ENCODE measurements at places on chromosomes 12 and 14.

DNA sequence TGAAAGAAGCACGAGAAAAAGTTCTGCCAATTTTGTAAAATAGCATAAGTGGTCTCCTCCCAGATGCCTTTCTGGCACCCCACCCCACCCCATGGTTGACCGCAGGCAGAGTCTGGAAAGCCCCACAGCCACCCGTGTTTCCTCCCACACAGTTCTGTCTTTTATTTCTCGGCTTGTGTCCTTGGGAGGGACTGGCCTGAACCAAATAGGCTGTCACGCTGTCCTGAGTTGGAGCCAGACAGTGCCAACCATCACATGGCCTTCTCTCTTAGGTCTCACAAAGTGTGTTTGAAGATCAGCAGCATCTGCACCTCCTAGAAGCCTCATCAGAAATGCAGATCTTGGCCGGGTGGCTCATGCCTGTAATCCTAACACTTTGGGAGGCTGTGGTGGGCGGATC is 10.2 kb upstream of the LTA4H start:
- peak; percentile 6 for DNase-seq

- DNase-seq = no peak
Observed at GRCh38 chr12:1533205-1533601, 61.2 kb downstream of the FBXL14 start.

GRCh38 chr12:27817766-27818165 is 37.7 kb upstream of the MANSC4 start:
- DNase-seq = no peak

- no peak for DNase-seq
Observed at GRCh38 chr14:87944987-87945604, 47.9 kb downstream of the GALC start.

DNA sequence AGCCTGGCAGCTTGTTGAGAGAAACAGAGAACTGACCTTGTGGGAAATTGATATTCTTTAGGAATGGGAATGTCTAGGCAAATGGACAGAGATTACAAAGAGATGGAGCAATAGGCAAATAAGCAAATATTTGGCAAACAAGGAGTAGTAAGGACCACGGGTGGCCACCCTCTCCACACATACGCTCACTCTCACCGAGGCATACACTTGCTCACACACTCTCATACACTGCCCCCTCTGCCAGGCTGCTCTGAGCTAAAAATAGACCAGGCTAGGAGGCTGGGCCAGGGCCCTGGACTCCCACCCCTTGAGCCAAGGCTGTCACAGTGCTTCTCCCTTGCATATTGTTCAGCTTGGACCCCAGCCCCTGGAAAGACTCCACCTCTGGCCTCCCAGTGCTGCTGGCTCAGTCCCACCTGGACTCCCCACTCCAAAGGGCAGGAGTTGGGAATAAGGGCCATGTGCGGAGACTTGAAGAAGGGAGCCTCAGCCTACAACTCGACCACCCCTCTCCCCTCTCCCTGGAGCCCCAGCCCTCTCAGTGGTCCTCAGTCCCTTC is 1.1 kb downstream of the PPP1R1A start:
- no peak for DNase-seq

GRCh38 chr14:30657606-30658163 is 35.6 kb downstream of the SCFD1 start:
- no peak for DNase-seq

GRCh38 chr14:95585953-95586620 is 51.2 kb downstream of the GLRX5 start:
- DNase-seq = no peak

DNA sequence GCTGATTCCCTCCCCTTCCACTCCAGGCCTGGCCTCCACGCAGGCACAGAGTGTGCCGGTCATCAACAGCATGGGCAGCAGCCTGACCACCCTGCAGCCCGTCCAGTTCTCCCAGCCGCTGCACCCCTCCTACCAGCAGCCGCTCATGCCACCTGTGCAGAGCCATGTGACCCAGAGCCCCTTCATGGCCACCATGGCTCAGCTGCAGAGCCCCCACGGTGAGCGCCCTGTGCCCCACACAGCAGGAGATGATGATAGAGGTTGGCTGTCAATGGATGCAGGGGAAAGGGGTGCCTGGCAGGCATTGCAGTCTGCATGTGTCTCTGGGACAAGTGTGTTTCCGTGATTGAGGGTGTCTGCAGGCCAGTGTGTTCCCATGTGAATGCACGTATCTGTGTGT is 18.8 kb downstream of the C12orf43 start:
- DNase-seq = no peak

GRCh38 chr12:33054371-33054770 is 157.8 kb upstream of the PKP2 start:
- DNase-seq = no peak

- DNase-seq = no peak
Observed at GRCh38 chr14:41167040-41167439, 439.6 kb upstream of the LRFN5 start.

DNA sequence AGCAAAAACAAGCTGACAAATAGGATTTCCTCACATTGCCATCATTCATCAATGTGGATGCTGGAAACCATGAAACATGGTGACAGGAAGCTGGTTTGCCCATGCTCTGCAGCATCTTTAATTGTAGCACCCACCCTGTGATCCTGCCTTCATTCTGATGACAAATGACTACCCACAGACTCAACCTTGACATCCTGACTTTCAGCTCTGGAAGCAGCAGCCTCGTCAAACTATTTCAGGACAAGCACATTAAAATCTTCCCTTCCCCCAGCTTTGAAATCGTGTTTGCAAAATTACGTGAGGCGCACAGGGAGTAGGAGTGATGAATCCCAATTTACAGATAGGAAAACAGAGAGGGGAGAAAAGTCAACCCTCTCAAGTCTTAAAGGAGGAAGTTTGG is 285.5 kb downstream of the GLT1D1 start:
- no peak for DNase-seq

GRCh38 chr12:63995512-63995911 is 151.0 kb downstream of the SRGAP1 start:
- no peak for DNase-seq

DNA sequence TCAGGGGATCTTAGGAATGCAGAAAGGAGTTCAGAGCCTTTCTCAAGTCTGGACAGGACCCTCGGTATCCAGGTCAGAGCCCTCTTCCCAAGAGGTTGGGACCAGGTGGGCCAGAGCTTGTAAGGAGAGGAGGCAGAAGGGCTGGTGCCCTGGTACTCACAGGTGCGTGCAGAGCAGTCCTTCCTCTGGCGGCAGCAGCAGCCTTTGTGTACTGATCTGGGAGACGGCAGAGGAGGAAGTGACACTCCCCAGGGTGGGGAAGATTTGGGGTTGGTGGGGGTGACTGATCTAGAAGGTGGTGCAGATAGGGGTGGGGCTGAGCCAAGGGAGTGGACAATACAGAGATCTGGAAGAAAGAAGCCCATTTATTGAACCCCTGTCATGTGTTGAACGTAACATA is at the start of gene ITGB7:
Gene ITGB7, minus strand, starts transcription at position 210 of the 400 bp plus-strand sequence. CDS start 6,808 bp downstream, outside the sequence.
- peak; percentile 29 for DNase-seq

- no peak for DNase-seq
Observed at GRCh38 chr12:12997156-12997555, 2.9 kb downstream of the HEBP1 start.

DNA sequence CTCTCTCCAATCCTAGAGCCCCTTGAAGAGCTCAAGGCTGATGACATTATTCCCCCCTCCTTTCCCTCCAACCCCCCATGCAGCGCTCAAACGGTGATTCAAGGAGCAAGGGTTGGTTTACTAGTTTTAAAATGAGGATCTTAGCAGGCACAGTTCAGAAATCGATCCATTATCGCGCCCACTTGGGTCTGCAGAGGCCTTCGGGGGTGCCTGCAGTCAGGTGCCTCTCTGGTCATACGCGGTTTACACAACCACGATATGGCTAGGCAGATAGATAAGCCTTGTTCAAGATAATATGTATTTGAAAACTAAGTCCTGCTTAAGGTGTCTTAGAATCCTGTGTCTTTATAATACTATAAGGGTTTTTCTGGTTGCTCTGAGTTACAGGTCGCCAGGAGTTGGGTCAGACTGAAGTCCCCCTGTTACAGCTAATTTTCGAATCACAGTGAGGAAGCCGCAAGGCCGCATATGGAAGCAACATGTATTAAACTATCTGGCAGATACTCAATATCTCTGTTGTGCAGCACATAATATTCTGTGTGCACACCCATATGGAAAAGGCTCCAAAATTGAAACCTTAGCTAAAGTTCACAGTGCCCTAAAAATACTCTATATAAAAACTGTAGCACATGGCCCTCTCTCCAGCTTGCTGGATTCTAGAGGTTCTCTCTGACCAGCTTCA is 10.0 kb downstream of the BHLHE41 start:
- no peak for DNase-seq

DNA sequence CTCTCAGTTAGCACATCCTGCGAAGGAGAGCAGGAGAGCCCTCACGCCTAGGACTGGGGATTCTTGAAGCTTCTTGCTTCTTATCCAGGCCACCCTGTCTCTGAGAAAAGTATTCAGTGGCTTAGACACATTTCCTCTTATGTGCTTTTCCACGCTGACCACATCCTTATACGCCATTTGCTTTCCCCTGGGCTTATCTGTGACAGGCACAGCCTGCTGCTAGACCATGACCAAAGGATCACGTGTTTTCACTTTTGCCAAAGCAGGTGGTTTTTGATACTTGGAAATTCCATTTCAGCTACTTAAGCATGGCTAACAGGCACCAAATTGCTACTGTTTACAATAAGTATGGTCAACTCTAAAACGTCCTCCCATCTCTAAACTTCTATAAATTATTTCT is 587.4 kb downstream of the AACS start:
- no peak for DNase-seq

DNA sequence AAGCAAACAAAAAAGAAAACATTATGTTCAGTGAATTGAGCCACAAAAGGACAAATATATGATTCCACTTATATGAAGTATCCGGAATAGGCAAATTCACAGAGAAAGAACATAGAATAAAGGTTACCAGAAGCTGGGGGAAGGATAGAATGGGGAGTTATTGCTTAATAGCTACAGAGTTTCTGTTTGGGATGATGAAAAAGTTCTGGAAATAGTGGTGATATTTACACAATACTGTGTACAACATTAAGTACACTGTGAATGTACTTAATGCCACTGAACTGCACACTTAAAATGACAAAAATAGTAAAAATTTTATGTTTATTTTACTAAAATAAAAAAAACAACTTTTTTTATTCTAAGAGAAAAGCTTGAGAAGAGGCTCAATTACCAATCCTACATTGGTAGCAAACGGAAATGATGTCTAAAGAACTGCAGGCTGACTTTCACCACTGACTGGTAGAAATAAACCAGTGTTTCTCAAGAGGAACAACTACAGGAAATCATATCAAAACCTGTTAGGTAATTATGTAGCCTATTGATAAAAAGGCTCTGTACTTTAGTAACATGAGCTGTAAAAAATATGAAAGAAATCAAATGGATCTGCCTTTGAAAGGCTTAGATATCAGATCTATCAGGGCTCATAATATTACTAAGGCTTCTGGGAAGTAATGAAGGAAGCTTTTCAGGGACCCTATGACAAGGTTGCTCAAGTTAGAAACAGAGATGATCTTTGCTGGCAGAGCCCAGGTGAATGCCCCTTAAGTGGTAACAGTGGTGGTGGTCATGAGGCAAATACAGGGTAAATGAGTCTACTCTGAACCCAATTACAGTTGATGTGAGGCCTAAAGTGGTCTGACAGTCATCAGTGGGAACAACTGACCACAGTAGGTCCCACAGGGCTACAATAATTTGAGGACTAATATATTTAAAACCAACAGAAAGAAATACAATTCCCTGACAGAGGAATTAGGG is 41.3 kb downstream of the BAZ1A start:
- DNase-seq = no peak

DNA sequence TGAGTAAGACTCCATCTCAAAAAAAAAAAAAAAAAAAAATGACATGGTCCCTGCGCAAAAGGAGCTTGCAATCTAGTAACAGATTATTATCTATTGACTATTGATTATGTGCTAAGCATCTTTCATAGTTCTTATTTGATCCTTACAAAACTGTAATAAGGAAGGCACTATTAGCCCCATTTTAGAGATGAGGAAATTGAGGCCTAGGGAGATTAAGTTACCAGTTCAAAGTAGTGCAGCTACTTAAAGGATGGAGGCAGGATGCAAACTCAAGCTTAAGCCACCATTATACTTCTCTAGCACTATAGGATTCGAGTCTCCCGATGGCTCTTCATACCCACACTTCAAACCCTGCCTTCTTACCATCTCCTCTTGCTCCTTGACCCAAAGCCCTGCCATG is 31.3 kb downstream of the PLXNC1 start:
- DNase-seq = no peak

DNA sequence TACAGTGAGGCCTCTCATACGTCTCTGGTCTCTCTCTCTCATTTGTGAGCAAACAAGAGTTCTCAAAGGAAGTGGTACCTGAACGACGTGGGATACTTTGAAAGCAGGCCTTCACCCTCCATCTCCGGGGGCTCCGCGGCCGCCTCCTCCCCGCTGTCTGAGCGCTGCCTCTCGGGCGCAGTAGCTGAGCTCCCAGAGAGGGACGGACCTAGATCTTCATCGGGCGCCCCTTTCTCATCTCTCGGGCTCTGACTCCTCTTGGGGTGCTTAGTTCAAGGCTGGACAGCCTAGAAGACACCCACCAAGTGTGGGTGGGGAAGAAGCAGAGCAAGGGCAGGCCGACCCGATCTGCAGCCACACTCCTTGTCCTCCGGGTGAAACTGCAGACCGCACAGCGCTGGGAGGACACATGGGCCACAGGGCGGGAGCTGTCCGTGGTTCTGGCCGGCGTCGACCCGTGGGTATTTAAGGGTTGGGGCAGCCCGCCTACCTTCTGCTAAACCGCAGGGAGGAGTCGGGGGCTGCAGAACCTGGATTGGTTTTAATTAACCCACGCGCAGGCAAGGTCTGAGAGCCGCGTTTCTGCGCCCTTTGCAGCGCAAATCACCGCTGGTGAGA is 92.7 kb downstream of the PAH start:
- no peak for DNase-seq

DNA sequence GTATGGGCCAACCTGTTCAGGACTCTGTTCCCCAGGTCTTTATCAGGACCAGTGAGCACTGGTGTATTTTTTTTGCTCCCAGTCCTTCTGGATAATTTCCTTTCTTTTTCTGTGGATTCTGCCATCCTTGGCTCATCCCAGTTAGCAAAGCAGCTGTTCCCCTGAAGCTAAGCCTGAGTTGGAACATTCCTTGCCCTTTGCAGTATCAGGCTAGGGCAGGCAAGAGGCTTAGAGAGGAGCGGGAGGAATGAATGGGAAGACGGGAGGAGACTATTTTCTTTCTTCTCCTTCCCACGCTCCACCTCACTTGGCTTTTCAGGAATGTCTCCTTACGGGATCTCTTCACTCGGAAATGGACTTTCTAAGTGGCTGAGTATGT is 29.2 kb downstream of the ERG28 start:
- DNase-seq = no peak

DNA sequence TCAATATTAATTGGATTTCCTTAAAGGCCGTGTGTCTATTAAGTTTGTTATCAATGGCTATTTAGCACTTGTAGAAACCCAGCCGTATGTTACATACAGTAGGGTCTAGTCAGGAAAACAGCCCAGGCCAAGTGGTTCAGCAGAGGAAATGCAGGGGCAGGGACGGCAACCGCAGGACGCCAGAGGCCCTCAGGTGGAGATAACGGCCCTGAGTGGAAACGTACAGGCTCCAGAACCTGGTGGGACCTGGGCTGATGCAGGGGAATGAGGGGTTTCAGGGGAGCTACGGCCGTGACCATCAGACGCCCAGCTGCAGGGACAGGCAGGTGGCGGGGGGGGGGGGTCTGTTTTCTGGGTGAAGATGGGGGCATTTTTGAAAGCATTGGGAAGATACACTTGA is 3.7 kb upstream of the ANKLE2 start:
- no peak for DNase-seq

GRCh38 chr14:44756554-44756953 is 205.2 kb downstream of the KLHL28 start:
- DNase-seq = no peak

GRCh38 chr12:3535431-3535841 is 44.4 kb downstream of the PRMT8 start:
- no peak for DNase-seq

All from stimulated activated CD8-positive, alpha-beta memory T cell treated with anti-CD3 and anti-CD28 coated beads, Interleukin-7, amount 100 ng/mL, for 1 hour (primary cell).